NB4 (cell line): ENCODE measurements at places on chromosomes 5 and 9.

GRCh38 chr9:133815781-133816180, 77.6 kb upstream of the SARDH start:
- no peak for DNase-seq

DNA sequence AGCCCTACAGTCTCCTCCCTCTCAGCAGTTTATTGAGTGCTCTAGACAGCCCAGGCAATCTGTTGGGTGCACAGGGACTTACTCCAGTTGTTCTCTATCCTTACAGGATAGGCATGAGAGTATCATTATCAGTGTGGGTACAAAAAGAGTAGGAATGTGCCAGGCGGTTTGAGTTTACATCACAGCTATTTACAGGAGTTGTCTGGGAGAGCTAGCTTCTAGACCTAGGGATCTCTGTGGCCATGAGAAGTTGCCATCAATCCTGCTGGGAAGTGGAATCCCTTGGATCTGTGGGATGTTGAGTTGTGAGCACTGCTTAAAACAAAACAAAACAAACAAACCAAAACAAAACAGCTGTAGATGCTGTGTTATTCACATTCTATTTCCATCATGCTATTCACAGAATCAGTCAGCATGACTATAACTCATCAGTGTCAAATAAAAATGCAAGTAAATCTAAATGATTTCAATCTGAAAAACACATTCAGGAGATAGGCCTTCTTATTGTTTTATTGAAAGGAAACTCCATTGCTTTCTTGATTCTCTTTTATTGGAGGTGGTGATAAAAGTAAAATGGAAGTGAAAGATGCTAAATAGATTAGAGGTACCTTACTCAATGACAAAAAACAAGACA, 552.4 kb upstream of the ZNF608 start:
- no peak for DNase-seq

DNA sequence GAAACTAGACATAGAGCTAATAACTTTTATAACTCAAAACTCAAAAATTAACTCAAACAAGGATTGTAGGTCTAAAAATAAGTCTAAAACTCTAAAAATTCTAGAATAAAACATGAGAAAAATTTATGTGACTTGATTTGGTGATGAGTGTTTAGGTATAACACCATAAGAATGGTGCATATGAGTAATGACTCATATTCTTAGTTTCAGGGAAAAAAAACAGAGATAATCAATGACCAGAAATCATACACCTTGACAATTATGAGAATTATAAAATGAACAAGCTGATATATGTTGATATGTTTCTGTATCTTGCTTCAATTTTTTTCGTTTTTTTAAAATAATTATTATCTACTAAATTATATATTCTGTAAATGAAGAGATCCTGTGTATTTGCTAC, 541.2 kb downstream of the PTPRD start:
- no peak for DNase-seq

DNA sequence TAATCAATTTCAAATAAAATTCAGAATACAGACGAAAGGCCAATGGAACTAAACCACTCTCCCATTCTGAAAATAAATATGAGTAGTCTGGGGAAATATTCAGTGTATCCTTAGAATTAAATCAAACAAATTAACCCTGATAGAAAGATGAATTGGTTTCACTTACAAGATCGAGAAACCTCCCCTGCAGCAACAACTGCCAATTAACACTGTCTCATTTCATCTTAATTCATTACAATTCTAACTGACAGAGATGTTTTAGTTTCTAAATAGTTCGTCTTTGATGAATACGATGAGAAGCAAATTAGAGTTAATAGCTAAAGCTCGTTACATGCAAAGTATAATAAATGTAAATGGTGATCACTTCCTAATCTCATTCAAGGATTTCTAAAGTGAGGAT, 247.1 kb downstream of the EDIL3 start:
- DNase-seq: no peak

GRCh38 chr5:81925981-81926380, 45.8 kb upstream of the ATG10 start:
- DNase-seq: no peak

GRCh38 chr9:106956971-106957370, 94.0 kb downstream of the ZNF462 start:
- no peak for DNase-seq

- no peak for DNase-seq
Measured at GRCh38 chr9:101087426-101087825, 58.9 kb downstream of the PLPPR1 start.

DNA sequence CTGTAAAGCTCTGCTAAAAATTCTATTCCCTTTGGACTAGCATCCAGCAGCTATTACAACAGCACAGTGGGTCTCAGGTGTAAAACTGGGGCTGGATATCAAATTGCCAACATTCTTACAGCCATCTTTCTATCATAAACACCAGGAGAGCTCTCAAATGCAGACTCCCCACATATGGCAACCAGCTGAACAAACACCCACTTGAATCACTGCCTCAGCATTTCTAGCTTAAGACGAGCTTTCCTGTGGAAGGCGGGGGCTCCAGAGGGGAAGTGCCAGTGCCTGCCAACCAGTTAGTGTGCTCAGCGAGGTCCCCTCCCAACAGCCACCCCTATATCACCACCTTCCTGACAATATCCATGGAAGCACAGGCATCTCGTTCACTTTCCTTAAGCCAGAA, 62.2 kb downstream of the IPPK start:
- DNase-seq: no peak

- DNase-seq: peak; percentile 27
Measured at GRCh38 chr9:5593904-5594303, 35.0 kb upstream of the RIC1 start.
